H1 (cell line): ENCODE measurements at places on chromosomes 4 and X. TPM values are rescaled to one million over a fixed set of nuclear protein-coding genes. Genes with fewer than 3 reads are reported as not detected.

DNA sequence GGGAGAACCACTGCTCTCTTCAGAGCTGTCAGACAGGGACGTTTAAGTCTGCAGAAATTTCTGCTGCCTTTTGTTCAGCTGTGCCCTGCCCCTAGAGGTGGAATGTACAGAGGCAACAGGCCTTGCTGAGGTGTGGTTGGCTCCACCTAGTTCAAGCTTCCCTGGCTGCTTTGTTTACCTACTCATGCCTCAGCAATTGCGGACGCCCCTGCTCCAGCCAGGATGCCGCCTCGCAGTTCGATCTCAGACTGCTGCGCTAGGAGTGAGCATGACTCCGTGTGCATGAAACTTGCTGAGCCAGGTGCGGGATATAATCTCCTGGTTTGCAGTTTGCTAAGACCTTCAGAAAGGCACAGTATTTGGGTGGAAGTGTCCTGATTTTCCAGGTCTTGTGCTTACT is 70.9 kb downstream of the MAGEB5 start:
- DNase-seq = no peak

DNA sequence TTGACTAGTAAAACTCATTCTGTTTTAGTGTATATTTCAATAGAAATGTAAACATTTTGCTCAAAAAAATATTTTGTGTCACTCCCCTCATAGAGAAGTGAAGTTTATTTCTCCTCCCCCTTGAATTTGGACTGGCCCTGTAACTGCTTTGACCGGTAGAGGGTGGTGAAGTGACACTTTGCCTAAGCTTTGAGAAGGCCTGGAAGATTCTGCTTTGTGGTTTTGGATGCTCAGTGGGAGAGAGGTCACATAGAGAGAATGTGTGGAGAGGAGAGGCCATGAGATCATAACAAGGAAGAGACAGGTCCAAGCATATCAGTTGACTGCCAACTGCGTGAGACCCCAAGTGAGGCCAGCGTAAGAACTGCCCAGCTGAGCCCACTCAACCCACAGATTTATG is 19.1 kb upstream of the ARX start:
- DNase-seq = no peak

DNA sequence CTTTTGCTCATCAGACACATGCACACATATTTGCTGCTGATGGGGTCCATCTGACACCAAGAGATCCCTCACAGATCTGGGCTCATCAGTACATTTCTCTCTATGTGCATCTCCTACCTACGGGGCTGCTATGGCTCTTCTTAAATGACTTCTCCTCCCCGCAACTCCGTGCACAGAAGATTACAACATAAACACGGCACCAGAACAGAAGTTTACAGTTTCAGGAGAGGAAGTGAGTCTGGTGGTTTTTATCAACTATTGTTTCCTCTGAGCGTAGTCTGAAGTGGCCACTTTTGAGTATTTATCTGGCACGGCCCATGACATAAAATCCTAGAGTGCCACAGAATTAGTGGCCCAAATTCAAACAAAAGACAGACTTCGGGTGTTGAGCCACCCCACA is 263.8 kb downstream of the PRDM5 start:
- no peak for DNase-seq

The SPARCL1 gene
- total RNA-seq = 0.48 and 0.78 TPM in 2 replicates

GRCh38 chr4:62676962-62677361 is 1476.8 kb downstream of the ADGRL3 start:
- DNase-seq = no peak

The IGFBP7 gene
- 0.48 and 0.55 TPM in 2 replicates for total RNA-seq

DNA sequence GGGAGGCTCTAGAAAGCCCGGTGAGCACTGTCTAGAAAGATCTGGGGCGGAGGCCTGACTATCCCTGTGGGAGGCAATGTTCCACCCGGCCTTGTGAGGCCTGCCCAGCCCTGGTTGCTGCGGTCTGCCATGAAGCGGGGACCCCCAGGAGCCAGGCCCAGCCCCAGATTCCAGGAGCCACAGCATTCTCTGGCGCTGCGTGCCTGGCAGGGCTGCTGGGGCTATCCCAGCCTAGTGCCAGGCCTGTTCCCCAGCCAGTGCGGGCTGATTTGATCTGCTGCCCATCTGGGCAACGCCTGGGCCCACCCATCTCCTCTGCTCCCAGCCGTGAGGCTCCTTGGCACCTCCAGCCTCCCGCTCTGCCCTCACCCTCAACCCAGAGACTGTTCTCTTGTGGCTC is 19.6 kb downstream of the ATP2B3 start:
- DNase-seq = no peak

DNA sequence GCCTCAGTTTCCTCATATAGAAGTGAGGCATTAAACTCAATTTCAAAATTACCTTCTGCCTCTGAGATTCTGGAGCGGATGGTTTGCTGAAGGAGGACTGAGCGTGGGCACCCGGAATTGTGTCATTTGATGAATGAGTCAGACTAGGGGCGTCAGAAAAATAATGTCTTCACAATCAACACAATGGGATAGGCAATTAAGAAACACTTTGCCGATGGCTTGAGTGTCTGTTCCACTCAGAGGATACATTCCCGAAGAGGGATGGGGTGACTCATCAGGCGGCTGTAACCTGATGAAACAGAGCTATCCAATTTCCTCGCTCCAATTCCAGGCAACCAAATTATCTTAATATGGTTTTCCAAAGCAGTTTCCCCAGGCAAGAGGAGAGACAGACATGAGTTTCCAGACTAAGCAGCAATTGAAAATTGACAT is 1.2 kb upstream of the CHRNA9 start:
- no peak for DNase-seq

- peak; percentile 15 for DNase-seq
These were observed 251.6 kb downstream of the USP46 start for GRCh38 chr4:52407545-52407944.

- DNase-seq = no peak
These were observed 7.8 kb upstream of the PIGA start for GRCh38 chrX:15343075-15343476.

The PAQR3 gene
- 29.5 and 35.2 TPM in 2 replicates for total RNA-seq

The BEX2 gene
- 57.5 and 60.2 TPM in 2 replicates for total RNA-seq

- no peak for DNase-seq
These were observed 353.3 kb upstream of the EMCN start for GRCh38 chr4:100870940-100871772.

DNA sequence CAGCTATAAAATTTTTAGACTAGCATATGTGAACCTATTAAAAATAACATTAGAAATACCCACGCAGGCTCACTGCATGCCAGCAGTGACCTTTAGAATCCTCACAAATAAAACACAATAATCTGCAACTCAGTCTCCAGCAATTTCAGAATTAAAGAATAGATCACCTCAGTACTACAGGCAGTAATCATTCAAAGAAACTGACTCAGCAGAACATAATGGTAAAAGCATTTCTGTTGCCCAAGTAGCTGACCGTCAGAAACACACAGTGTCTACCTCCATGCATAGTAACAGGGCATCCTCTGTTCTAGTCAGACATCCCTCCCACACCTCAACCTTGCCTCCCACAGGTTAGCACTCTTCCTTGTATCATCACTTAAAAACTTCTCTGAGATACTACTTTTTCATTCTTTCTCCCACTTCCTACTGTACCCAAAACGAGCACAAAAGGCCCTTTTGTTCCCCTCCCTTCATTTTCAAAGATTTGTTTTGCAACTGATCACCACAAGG is 65.7 kb upstream of the BEND2 start:
- DNase-seq = no peak

The TRIM61 gene
- total RNA-seq = 4.1 and 5.0 TPM in 2 replicates

- no peak for DNase-seq
These were observed 21.0 kb upstream of the BCORL1 start for GRCh38 chrX:129961180-129962083.

The CNGA1 gene
- 0.52 and 0.54 TPM in 2 replicates for total RNA-seq

- DNase-seq = peak; percentile 52
These were observed at the start of gene PDGFRA for GRCh38 chr4:54228961-54229501. Gene PDGFRA (plus strand): TSS chr4:54229293. CDS start chr4:54258769, 29,476 bp downstream.

The EFHC2 gene
- total RNA-seq = 3.3 and 3.4 TPM in 2 replicates

The TBC1D9 gene
- 1.0 and 1.2 TPM in 2 replicates for total RNA-seq

GRCh38 chr4:163017135-163017534 is 149.6 kb downstream of the NAF1 start:
- no peak for DNase-seq

DNA sequence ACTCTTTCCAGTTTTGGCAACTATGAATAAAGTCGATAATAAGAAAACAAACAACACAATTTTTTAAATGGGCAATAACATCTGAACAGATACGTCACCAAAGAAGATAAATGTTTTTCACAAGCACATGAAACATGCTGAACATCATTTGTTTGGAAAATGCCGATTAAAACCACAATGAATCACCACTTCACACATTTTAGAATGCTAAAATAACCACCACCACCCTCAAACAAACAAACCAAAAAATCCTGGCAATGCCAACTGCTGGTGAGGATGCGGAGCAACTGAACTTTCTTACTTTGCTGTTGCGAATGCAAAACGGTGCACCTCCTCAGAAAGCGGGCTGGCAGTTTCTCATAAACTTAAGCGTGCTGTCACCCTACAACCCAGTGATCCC is 115.9 kb downstream of the NSUN7 start:
- no peak for DNase-seq

GRCh38 chrX:73214426-73215094 is at the start of gene NAP1L2:
Gene NAP1L2 (minus strand): TSS chrX:73214851. CDS start chrX:73214492, 359 bp downstream.
- peak; percentile 48 for DNase-seq

The GPRIN3 gene
- 1.4 and 1.6 TPM in 2 replicates for total RNA-seq

DNA sequence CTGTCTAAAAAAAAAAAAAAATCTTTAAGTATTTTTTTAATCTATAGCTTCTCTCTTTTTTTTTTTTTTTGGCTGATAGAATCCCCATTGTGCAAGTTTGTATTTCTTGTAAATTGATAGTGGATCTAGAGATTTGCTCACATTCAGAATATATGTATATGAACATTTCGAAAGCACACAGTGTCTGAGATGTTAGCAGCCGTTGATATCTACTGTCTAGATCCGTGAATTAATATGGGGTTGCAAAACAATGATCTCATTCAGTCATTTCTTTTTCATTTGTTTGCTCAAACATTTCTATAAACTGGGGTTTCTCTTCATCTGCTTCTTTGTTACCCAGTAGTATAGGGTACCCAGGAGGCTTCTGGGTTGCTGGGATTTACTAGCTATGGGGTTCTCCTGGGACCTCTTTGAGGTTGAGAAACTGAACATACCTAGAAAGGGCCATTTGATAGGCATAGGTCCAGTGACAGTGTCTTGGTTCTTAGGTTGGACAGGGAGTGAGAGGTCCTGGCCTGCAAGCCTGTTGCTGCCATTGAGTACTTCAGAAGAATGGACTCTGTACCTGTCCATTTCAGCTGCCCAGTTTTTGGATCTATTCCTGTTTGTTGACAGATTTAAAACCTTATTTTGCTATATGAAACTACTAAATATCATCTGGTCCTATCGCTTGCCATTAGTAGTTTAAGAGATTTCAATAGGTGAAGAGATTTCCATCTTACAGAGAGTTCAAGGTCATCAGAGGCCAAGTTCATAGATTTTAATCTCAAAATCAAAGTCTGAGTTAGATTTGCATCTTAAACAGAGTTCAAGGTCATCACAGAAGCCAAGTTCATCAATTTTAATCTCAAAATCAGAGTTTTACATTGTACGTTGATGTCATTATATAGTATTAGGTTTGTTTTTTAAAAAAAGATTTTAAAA is 50.8 kb downstream of the WWC2 start:
- DNase-seq = no peak

The KLHL13 gene
- 10.0 and 12.8 TPM in 2 replicates for total RNA-seq

- DNase-seq = no peak
These were observed 36.9 kb upstream of the PROM1 start for GRCh38 chr4:16120720-16121119.

DNA sequence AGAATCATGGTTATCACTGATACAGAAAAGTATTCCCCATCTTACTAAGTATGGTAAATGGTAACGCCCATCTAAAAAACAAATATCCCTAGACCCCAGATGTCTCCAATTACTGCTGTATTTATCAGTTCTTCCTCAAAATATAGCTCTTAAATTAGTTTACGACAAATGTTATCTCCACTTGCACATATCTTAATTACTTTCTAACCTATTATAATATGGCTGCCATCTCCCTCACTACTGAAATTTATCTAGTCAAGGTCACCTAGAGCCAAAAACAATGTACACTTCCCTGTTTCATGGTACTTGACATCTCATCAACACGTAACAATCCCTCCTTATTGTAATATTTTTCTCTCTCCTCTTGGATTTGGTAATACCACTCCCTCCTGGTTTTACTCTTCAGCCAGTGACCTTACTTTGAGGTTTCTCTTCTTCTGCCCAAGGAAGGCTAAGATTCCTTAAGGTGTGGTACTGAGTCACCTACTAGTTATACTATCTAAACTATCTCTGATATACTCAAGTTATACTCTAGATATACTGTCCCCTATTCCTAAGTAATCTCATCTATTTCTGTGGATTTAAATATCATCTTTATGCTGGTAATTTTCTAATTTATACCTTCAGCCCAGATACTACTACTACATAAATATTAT is 8.6 kb downstream of the LCORL start:
- DNase-seq = no peak

DNA sequence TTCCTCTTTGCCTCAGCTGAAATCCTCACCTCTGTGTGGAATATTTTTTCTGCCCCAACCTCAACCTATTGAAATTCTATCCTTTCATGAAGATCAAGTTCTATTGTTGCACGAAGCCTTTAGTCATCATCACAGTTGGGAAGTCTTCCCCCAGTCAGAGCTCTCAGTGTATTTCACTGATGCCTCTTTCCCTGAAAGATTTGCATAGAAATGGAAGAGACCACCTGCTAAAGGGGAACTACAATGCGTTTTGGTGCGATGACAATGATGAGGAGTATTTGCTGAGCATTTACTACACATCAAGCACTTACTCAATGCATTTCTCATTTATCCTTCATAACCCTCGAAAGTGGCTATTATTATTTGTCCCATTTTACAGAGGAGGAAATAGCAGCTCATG is 151.2 kb upstream of the KLF3 start:
- no peak for DNase-seq

DNA sequence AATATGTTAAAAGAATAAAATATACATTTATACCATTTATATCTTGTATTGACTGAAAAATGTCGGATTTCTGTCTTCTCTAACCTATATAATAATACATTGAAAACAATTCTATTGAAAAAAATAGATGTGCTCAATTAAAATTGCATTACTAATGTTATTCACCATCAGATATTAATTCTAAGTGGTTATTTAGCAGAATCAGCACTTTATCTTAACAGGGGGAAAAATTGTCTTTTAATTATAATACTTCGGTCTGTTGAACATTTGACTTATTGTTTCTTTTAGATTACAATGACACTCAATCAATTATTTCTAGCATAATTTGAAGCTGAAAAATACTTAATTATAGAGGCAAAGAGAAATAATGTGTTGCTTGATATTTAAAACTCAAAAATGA is 220.3 kb downstream of the PABPC4L start:
- DNase-seq = no peak

The PDE5A gene
- total RNA-seq = 29.5 and 32.4 TPM in 2 replicates

The LNX1 gene
- total RNA-seq = 3.1 and 3.8 TPM in 2 replicates

The XAGE1B gene
- not detected in 2 replicates for total RNA-seq

GRCh38 chrX:14670819-14671218 is 141.5 kb downstream of the GLRA2 start:
- no peak for DNase-seq
